ENCODE measurements at places on chromosomes 7 and 10.

DNA sequence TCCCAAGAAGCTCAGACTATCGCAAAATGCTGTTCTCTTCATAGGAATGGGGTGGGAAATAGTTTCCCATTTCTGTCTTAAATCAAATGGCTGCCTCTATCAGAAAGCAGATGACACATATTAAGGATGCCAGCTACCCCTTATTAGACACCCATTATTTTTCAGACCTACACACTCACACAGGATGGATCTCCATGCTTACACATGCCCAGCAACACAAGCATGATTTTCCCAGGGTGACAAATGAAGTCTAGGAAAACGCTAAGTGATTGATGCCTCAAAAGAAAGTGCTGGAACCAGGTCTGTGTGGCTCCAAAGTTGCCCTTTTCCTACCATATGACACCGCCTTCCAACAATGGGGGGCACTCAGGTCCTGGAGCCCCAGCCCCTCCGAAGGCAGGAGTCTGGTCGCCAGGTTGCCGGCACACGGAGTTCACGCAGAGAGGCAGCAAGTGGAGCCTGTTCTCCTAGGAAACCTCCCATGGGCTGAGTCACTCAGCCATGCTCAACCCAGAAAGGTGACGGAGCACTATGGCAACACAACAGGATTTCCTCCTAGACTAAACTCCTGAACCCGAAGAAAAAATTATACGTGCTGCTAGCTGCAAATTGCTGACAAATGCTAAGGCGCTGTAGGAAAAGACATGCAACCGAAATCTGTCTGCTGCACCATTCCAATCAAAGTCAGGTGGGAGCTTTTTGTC, 19.8 kb downstream of the VOPP1 start:
- no peak for DNase-seq

GRCh38 chr7:55439627-55440026, 74.5 kb downstream of the LANCL2 start:
- no peak for DNase-seq

- DNase-seq = no peak
Measured at GRCh38 chr7:41491883-41492471, 210.9 kb downstream of the INHBA start.

- no peak for DNase-seq
Measured at GRCh38 chr10:26805567-26806245, 55.1 kb downstream of the ABI1 start.

GRCh38 chr7:29445736-29446135, 117.9 kb upstream of the PRR15 start:
- no peak for DNase-seq

- DNase-seq = peak; percentile 39
Measured at GRCh38 chr7:69714886-69715576, 116.8 kb downstream of the AUTS2 start.

DNA sequence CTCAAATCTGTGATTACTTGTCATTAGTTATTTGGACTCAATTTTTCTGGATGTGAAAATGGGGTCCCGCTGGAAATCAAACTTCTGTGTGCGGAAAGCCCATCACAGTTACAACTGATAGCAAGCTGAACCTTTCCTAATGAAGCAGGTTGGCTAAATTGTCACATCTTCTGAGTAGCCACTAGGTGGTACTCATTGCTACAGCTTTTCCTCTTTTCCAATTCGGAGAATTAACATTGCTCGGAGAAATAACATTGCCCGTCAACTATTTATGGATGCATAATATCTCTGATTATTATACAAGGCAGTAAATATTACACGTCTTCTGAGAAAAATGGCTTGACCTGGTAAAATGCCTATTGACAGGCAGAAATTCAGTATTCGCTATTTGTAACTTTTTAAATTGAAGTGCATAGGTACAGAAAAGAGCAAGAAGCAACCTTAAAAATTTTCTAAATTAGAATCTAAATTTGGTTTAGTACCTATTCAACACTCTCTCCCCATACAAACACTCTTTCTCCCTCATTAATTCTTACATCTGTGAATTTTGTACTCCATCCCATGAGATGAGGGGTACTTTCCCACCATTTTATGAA, 17.3 kb upstream of the BLOC1S2 start:
- DNase-seq = no peak

- DNase-seq = no peak
Measured at GRCh38 chr10:11757454-11757820, 15.3 kb downstream of the ECHDC3 start.

All from NCI-H187 (cell line).